Fibroblast of skin of back (primary cell): ENCODE measurements at places on chromosomes 16 and 17.
A peak's percentile ranks its signal among the peaks of the same experiment; 100 is the strongest.

DNA sequence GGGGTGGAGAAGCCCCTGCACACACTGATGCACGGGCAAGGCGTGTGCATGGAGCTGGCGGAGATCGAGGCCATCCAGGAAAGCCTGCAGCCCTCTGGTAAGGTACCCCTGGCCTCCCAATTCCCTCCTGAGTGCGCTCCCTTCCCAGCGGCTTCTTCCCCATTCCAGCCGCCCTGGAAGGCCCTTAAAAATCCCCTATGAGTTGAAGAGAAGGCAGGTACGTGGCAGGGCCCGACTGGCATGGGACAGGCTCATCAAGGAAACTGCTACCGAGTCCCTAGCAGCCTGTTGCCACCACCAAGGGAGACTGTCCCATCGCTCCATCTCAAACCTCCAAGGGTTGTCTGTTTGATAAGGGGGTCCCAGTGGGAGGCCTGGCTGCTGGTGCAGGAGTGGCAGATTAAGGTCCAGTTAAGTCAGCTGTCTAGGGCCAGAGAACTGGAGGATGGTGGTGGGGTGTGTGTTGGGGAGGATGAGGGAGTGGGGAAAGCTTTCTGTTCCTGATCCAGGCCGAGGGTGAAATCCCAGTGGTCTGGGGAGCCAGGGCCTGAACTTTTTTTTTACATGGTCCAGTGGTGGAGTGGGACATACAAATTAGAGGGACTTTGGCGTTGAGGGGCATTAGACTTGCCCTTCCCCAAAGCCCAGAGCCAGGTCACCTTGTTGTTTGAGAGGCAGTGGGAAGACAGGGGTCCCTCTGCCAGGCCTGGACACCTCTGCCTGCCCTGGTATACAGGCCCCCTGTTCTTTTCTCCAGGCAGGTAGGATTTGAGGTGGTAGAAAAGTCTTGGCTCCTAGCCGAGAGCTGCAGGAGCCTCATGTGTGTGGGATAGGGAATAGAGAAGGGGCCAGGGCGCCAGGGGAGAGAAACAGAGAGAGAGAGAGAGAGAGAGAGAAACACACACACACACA lies 994 bp downstream of the IGFBP4 start:
- DNase-seq = no peak

- DNase-seq = peak; percentile 94
These were observed 172.2 kb downstream of the SEC14L1 start for GRCh38 chr17:77312786-77313599.

DNA sequence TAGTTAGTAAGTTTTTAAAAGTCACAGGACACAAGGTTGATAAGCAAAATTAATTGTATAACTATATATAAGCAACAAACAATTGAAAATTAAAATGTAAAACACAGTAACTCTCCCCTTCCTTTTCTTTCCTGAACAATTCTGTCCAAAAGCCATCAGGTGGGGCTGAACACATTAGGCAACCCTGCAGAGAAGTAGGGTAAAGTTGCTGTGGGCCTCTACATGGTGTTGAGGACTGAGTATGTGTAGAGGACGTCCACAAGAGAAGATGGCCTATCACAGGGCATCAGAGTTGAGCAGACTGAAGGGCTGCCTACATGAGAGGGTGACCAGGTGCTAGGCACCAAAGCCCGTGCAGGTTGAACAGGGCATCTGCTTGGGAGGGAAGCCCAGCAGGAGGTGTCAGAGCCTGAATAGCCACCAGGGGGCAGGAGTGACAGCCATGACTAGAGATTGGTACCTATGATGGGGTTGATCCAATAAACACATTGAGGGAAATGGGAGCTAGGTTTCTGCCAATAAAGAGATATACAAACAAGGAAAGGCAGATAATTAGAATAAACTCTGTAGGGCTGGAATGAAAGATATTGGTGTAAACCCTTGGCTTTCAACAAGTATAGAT lies 415.1 kb downstream of the NPIPA8 start:
- peak; percentile 3 for DNase-seq

GRCh38 chr17:45751466-45751865 lies 32.7 kb upstream of the CRHR1 start:
- no peak for DNase-seq

DNA sequence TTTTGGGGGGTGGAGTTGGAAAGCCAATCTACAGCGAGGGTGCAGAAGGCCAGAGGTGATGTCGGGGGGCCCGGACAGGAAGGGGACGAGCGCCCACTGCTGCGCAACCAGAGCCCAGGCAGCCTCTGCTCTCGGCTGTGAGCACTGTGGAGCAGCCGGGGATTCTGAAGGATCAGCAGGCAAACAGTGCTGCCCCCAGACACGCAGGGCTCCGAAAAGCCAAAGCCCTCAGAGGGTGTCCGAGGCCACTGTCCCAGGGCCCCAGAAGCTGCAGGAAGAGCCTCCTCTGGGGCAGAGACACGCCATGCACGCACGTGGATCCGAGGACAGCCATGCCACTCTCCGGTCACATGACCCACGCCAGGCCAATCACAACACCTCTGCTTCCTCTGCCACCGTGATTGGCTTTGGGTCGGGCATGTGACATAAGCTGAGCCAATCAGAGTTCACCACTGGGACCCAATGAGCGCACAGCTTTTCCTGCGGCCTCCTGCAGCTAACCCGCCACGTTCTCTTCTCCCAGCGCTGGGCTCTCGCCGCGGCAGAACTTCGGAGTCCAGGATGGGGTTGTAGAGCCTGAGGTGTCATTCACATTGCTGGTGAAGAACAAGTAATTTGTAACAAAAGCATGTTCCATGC lies 40.7 kb downstream of the ACTG1 start:
- peak; percentile 95 for DNase-seq

DNA sequence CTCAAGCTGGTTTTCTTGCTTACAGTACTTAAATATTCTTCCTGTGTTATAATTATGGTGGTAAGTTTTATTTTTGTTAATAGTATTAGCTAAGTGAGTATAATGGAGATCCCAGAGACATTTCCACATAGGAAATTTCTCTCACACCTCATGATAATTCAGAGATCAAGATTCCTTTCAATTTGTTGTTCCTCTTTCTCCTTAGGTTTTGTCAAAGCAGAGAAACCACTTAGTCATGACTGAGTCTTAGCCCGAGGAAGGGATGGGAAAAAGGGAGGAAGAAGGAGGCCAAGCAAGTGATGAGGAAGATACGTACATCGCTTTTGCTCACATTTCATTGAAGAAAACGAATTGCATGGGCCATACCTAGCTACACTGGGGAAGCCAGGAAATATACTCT lies 18.4 kb downstream of the ESRP2 start:
- DNase-seq = no peak

DNA sequence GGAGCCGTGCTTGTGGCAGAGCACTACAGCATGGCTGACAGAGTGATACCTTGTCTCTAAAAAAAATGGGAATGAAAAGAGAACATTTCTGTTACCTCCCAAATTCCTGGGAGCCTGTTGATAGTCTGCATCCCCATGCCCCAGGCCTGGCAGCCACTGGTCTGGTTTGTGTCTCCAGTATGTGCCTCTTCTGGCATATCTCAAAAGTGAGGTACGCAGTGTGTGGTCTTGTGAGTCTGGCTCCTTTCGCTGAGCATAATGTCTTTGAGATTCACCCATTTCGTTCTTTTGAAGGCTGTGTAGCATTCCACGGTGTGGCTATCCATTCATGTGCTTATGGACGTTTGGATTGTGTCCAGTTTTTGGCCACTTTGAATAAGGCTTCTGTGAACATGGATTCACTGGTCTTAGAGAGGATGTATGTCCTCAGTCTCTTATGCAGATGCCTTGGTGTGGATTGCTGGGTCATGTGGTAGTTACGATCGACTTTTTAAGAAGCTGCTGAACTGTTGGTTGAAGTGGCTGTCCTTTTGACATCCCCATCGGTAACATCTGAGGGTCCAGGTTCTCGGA lies 39.1 kb downstream of the PRMT7 start:
- no peak for DNase-seq

GRCh38 chr17:2939714-2940351 lies 123.6 kb downstream of the OR1D5 start:
- DNase-seq = no peak

GRCh38 chr17:78893684-78894083 lies 9.3 kb downstream of the CEP295NL start:
- DNase-seq = no peak

- DNase-seq = peak; percentile 74
These were observed 11.5 kb upstream of the CLEC18C start for GRCh38 chr16:70162041-70162451.

- DNase-seq = no peak
These were observed 109.2 kb downstream of the SDR42E1 start for GRCh38 chr16:81902025-81902424.

DNA sequence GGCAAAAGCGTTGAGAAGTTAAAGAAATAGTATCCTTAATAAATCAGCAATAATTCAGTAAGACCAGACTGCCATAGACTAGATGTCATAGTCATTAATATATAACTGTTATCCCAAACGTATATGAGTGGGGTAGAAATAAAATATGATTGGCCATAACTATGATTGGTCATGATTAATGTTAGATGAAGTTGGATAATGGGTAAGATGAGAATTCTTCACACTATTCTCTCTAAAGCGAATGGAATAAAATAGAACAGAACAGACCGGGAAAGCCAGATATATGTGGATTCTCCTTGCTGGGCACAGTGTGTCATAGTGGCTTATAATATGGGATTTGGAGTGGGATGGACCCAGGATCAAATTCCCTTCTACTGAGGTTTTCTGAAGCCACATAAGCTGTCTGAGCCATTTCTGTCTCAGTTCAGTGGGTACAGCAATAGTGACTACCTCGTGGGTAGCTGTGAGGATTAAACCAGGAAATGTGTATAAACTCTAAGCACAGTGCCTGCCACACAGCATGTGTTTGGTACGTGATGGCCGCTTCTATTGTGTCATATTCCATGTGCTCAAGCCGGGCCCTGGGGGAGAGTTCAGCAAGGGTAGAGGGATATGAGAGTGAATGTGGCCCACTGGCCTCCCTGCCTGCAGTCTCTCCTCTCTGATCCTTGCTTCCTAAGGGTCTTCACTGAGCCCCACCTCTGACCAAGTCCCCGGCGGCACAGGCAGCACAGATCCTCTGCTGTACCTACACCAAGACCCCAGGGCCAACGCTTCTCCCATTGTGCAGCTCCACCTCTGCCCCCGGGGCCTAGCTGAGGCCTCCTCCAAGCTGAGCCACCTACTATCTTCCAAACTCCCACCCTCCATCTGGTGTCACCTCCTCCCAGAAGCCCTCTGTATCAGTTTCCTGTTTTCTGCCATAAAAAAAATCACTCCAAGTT lies 3.7 kb downstream of the CETP start:
- no peak for DNase-seq

- no peak for DNase-seq
These were observed 113.9 kb downstream of the VPS53 start for GRCh38 chr17:600576-601243.

DNA sequence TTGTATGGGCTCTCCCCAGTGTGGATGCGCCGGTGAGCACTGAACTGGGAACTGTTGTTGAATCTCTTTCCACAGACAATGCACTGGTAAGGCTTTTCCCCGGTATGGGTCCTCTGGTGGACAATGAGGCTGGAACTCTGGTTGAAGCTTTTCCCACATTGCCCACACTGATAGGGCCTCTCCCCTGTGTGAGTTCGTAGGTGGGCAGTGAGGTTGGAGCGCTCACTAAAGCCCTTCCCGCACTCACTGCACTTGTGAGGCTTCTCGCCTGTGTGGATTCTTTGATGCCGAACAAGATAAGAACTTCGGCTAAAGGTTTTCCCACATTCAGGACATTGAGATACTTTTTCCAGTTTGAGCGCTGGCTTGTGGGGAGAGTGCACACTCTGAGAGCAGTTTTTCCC lies 17.8 kb downstream of the ZSCAN32 start:
- no peak for DNase-seq

DNA sequence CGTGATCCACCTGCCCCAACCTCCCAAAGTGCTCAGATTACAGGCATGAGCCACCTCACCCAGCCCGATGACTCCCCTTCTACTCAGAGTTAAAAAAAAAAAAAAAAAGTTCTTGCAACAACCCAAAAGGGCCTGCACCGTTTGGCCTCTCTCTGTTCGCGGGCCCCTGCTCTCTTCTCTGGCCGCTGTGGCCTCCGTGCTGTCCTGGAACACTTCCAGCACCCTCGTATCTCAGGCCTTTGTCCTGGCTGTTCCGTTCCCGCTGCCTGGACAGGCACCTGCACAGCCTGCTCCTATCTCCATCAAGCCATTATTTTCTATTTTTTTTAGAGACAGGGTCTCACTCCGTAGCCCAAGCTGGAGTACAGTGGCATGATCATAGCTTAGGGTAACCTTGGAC lies 10.8 kb downstream of the MYO1C start:
- DNase-seq = no peak

GRCh38 chr16:78998879-78999278 lies 601.7 kb downstream of the MAF start:
- DNase-seq = no peak

DNA sequence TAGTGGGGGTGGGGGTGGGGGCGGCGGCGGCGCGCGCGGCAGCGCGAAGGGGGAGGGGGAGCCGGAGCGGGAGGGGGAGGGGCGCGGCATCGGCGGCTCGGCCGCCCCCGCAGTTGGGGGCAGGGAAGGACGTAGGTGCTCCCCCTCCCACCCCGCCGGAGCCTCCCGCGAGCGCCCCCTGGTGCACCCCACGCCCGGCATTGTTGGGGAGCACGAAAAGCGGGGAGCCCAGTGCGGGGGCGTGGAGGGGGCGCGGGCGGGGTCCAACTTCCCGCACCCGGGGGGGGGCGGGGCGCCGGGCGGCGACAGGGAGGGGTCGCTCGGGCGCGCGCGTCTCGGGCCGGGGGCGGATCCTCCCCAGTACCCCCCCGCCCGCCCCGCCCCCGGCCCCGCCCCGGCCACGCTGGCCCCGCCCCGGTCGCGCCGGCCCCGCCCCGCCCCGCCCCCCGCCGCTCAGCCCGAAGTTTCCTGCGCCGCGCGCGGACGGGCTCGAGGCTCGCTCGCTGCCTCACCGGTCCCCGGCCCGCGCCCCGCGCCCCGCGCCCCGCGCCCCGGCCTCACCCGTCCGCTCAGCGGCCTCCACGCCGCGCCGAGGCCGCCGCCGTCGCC lies at the start of gene CACNA1H:
TSS of gene CACNA1H (plus strand) at position 456 of the 609 bp plus-strand sequence. CDS start 632 bp downstream, outside the sequence.
- no peak for DNase-seq

DNA sequence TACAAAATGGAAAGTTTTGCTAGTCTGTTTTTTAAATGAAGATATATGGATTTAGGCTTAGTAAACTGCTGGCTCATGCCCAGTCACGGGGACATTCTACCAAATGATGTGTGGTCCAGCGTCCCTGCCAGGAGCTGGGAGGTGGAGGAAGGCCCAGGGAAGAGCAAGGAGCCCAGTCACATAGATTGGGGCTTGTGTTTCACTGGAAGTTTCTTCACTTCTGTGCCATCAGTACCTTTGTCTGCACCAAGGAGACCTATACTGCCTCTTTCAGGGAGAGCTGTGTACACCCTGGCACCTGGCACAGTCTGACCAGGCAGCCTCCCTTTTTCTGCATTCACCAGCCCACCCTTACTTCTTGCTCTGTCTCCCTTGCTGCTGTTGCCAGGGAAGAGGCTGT lies 32.6 kb upstream of the ERN1 start:
- DNase-seq = no peak
